ENCODE measurements at places on chromosomes 1 and 21. TPM values are rescaled to one million over a fixed set of nuclear protein-coding genes. Genes with fewer than 3 reads are reported as not detected.

Gene CRABP2
- total RNA-seq = 1.5 TPM

Gene CFHR3
- 0.75 TPM for total RNA-seq

GRCh38 chr1:166974647-166975345 lies 544 bp downstream of the ILDR2 start:
- no peak for DNase-seq

GRCh38 chr1:54051933-54052430 lies 1.0 kb downstream of the TMEM59 start:
- no peak for DNase-seq

DNA sequence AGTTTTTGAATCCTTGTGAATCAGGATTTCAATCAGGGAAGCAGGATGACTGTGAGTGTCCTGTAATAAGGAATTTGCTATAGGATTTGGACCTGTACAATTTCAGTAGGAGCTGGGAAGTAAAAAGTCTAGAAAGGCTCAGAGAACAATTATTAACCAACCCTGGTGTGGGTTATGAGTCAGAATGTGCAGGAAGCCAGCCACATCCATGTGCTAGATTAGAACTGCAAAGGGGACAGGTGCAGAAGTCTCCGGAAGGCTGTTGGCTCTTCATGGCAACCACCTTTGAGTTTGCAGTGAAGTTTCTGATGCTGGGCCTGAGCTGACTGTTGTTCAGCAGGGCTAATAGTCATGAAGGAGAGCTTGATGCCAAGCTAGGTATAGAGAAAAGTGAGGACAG lies 70.7 kb downstream of the SPATA46 start:
- DNase-seq = peak; percentile 79

- peak; percentile 91 for DNase-seq
Observed at GRCh38 chr1:117093870-117094621, 27.5 kb downstream of the TRIM45 start.

- DNase-seq = peak; percentile 72
Observed at GRCh38 chr1:235470741-235471439, 33.4 kb downstream of the B3GALNT2 start.

DNA sequence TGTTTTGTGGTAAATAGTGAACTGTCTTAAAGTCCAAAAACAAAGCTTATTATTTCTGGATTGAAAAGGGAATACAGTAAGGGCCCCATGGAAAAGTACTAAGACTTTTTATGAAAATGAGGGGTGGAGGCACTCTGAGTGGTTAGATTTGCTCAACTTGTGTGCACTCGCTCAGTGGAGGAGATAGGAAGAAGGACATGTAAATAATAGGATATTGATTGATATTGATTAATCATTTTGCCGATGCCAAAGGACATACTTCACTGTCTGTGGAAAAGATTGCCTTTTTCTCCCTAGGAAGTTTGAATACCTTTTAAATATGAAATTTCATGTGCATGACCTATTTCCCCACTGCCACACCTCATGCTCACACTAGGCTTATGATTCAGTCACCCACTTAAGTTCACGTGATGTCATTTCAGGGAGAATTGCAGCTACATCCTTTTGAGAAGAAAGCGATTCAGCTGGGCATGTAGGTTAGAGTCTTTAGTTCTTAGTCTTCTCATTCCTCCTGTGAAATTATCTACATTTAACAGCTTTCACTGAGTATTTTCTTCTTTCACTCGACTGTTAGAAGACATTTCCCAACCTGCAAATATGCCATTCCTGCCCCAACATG lies 5.0 kb downstream of the MTR start:
- no peak for DNase-seq

DNA sequence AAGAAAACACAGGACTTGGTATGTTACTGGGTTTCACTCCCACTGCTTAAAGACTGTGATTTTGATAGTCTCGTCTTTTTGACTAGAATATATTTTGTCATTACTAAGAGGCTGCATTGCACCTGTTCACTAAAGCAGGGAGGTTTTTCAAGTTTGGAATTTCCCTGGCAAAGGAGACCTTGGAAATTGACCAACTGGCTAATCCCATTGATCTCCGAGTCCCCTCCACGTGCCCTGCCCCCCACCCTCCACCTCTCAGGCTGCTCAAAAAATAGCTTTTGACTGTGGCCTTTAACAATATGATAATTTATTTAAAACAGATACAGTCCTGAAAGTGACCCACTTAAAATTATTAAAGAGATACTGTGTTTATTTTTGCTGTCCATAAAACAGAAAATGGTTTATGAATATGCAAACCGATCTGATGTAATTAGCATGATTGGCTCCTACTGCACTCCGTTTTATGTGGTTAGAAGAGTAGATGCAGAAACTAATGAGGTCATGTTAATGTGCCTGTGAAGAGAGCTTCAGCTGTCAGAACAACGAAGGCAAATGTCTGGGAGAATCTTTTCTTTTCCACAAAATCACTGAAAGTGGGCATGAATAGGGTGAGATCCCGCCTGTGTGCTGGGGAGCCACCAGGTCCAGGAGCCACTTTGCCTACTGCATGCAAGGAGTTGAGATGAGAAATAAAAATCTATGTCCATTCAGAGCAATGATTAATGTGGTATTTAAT lies 361.5 kb downstream of the RRAGC start:
- no peak for DNase-seq

GRCh38 chr1:7552402-7552801 lies 218.7 kb upstream of the VAMP3 start:
- DNase-seq = no peak

- DNase-seq = peak; percentile 65
Observed at GRCh38 chr1:24101796-24102586, 9.9 kb downstream of the MYOM3 start.

GRCh38 chr21:43622796-43623195 lies 36.5 kb downstream of the HSF2BP start:
- no peak for DNase-seq

DNA sequence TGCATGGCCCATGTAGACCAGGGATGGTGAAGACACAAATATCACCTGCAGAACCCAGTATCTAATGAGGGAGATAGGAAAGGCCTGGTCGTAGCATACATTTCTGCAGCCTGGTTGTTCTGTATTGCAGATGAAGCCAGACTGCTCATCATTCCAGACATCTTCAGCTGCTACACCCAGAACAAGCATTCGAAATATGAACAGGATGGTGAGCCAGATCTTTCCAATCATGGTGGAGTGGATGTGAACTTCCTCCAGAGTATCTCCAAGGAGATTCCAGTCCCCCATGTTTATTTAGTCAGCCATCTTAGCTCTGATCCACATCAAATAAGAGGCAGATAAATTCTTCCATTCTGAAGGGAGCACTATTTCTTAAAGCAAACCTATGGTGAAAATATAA lies 2.7 kb upstream of the MYCBP start:
- DNase-seq = no peak

- no peak for DNase-seq
Observed at GRCh38 chr1:245501633-245502032, 346.8 kb downstream of the KIF26B start.
